ENCODE measurements at places on chromosomes 13 and 19.
A peak's percentile ranks its signal among the peaks of the same experiment; 100 is the strongest.

- peak; percentile 40 for DNase-seq
These were observed 19.6 kb downstream of the TMEM150B start for GRCh38 chr19:55305491-55305890.

GRCh38 chr19:31427857-31428256 is 78.6 kb upstream of the TSHZ3 start:
- DNase-seq: no peak

GRCh38 chr19:19948800-19949199 is 48.1 kb downstream of the ZNF93 start:
- DNase-seq: no peak

GRCh38 chr13:46329624-46330023 is 57.4 kb downstream of the RUBCNL start:
- DNase-seq: no peak

DNA sequence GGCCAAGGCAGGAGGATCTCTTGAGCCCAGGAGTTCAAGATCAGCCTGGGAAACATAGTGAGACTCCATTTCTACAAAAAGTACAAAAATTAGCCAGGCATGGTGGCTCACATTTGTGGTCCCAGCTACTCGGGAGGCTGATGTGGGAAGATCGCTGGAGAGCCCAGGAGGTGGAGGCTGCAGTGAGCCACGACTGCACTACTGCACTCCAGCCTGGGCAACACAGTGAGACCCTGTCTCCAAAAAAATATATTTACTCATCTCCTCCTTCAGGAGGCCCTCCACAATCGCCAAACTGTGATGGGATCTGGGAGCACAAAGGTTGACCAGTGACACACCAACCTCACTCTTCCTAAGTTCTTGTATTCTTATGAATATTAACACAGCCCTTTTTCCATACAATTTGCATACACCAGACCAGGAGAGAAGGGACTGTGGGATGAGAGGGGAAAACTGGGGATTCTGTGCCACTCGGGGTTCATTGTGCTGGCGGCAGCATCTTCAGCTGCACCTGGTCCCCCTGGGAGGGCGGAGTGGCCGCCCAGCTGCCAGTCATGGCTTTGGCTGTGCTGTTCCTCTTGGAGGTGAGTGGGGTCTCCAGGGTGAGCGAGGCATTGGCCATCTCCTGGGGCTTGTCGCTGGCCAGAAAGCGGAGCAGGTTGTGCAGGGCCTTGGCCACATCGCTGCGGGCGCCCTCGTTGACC is 5.8 kb upstream of the OPA3 start:
- DNase-seq: no peak

GRCh38 chr13:111656439-111656838 is 336.0 kb downstream of the TEX29 start:
- no peak for DNase-seq

DNA sequence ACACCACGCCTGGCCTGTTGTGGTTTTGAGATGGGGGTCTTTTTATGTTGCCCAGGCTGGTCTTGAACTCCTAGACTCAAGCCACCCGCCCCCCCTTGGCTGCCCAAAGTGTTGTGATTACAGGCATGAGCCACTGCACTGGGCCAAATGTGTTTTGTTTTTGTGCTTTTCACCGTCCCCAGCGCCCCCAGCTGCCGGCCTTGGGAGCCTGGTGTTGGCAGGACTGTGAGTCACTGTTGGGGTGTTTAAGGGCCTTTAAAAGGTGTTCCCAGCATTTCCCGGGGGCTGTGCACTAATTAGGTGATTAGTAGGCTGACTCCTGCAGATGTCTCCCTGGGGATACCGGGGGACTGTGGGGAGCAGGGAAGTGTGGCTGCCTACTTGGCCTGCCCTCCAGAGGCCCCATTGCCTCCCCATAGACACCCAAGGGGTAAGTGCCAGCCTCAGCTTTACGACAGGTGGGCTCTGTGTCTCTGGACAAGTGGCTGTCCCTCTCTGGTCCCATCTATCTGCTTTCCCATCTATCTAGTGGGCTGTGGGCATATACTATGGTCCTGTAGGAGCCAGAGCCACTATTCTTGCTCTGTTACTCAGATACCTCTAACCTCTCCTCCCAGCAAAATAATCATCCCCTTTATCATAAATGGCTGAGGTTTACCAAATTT is 11.8 kb upstream of the TLE5 start:
- no peak for DNase-seq

DNA sequence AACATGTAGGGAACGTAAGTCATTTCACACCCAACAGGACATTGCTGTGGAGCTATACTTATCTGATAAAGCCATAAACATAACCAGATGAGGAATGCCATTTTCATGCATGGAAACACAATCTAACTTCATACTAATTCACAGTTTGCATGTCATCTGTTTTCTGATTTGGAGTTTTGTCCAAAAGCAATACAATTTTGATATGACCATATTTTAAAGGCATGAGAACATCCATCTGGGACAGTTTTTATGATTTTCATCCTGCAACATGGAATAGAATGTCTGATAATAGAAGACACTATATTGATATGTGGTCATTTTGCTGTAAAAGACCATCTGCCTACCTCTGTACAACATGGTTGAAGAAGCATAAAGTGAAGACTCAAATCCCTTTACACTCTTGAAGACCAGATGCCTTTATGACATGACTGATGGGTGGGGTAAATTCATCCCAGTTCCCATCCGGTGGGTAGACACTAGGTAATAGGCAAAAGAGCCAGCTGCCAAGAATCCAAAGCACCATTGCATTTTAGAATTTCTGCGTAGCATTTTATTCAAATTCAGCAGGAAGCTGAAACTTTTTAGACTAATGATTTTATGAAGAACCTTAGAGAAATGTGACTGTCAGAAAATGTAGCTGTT is 309.8 kb downstream of the LMO7 start:
- DNase-seq: no peak

GRCh38 chr13:73335944-73336343 is 277.1 kb downstream of the KLF5 start:
- DNase-seq: no peak

DNA sequence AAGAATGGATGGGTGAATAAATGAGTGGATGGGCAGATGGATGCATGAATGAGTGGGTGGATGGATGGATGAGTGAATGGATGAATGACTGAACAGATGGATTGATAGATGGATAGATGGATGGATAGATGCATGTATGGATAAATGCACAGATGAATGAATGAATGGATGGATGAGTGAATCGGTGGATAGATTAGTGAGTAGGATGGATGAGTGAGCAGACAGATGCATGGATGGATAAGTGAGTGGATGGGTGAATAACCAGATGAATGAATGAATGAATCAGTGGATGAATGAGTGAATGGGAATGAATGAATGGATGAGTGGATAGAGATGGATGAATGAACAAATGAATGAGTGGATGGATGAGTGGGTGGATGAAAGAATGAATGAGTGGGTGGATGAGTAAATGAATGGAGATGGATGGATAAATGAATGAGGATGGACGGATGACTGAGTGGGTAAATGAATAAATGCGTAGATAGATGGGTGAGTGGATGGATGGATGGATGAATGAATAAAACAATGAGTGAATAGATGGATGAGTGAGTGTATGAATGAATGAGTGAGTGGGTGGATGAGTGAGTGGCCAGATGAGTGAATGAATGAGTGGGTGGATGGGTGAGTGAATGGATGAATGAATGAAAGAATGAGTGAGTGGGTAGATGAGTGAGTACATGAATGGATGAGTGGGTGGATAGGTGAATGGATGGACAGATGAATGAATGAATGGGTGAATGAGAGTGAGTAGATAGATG is 13.0 kb downstream of the GAS6 start:
- DNase-seq: peak; percentile 2

GRCh38 chr19:10033614-10034013 is 20.3 kb downstream of the RDH8 start:
- DNase-seq: no peak

- peak; percentile 79 for DNase-seq
These were observed 254.7 kb upstream of the SGCG start for GRCh38 chr13:22925881-22926747.

- DNase-seq: no peak
These were observed 156.2 kb downstream of the DNAJC3 start for GRCh38 chr13:95833126-95833525.

DNA sequence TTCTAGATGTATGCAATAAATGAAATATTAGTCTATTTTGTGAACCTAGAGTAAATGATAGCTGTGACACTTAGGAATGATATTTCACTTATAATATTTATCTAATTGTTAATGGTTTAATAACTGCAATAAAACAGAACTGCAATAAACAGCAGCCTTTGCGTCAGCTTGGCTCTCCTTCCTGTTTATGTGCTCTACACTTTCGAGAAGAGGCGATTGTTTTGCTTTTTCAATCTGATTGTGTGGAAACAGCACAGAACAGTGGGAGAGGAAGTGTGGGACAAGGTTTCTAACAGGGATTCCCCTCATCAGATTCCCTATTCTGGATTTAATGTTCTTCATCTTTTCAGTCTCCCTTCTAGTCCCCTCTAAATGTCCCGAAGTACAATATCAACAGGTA is 17.3 kb upstream of the TRPC4 start:
- no peak for DNase-seq

DNA sequence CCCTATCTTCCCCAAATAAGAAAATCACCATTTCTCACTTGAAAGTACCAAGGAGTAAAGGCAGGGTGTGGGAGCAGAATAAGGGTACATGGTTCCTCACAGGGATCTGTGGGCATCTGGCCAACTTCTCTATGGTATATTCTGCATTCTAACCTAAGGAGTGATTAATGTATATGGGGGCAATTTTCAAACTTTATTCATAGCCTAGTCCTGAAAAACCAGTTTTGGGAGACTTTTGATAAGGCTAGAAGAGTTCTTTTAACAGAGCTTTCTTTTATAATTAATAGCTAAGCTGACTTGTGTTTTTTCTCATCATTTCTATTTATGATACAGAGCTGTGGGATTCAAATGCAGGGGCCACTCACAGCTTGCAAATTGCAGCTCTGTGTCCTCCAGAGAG is 852 bp downstream of the SCEL start:
- DNase-seq: no peak

DNA sequence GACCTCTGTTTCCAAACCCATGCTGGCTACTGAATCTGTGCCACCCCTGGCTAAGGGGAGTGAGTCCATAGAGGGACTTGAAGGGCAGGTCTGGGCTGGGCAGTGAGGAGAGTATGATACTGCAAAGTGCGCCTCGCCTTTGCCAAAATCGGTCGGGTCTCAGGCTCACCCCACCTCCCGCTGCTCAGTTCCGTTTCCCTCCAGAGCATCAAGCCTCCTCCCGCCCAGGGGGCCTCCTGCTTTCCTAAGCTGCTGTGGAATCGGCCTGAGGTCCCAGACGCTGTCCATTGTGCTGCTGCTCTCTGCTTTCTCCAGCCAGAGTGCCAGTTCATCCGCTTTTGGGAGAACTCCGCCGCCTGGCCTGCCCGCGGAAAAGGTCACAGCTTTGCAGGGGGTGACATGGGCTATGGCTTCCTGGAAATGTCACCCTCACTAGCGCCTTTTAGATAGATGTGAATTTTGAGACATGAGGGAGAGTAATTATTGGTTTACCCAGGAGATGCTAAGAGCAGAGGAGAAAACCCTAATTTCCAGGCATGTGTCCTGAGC is 1418.4 kb downstream of the UQCRFS1 start:
- DNase-seq: no peak

DNA sequence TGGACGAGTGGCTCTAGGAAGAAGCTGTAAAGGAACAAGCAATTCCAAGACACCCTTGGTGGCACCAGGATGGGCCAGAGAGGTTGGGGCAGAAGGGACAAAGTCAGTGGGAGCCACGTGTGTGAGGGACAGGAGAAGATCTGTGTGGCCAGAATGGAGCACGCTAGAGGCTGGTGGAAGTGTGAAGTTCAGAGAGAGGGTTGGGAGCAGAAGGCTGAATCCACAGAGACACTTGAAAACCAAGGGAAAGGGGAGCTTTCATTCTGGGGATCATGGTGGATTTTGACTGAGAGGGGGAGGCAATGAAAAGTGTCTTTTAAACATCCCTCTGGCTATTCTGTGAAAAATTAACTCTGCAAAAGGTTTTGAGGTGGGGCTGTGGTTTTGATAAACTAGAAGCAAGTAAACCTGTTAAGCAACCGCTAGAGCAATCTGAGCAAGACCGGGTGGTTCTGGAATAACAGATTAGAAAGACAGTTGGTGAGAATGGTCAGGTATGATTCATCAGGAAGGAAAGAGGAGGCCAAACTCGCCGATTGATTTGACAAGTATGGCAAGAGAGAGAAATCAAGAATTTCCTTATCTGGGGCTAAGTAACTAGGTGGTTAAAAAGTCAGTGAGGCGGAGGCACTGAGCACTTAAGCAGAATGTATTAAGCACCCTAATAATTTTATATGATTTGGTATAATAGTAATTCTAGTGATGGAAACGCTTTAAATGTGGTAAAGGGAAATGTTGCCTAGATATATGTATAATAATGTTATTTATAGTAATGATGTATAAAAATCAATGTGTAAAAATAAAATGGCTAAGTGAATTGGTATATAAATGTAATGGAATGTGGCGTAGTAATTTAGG is 140.0 kb downstream of the MYO16 start:
- no peak for DNase-seq

DNA sequence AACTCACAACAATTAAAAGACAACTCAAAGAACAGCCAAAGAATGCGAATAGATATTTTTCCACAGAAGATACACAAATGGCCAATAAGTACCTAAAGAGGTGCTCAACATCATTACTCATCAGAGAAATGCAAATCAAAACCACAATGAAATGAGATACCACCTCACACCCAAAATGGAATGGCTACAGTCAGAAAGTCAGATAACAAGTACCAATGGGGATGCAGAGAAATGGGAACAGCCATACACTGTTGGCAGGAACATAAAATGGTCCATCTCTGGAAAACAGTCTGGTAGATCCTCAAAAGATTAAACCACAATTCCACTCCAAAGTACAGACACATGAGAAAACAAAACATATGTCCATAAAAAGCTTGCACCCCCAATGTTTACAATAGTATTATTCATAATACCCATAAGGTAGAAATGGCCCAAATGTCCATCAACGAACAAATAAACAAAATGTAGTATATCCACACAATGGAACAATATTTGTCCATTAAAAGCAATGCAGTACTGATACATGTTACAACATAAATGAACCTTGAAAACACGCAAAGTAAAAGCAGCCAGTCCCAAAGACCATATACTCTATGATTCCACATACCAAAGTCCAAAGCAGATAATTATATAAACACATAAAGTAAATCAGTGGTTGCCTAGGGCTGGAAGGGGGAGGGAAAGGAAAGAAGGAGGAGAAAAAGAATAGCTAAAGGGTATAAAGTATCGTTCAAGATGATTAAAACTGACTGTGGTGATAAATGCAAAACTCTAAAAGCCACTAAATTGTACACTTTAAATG is 19.6 kb downstream of the USP12 start:
- no peak for DNase-seq

DNA sequence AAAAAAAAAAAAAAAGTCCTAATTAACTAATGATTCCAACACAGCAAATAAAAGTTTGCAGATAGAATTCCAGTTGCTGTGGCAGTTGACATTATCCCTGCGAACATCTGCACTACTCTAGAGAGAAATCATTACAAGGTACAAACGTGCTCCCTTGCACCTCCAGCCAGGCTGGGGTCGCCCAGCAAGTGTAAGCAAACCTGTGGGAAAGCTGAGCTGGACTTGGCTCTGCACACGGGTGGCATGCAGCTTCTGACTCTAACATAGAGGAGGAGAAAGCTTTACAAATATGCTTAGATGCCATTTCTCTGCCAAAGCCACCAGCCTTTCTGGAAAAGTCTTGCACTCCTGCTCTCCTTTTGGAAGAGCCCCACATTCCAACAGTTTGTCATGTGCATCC is 103.3 kb downstream of the CRYL1 start:
- no peak for DNase-seq

GRCh38 chr19:29548483-29549085 is 22.8 kb downstream of the VSTM2B start:
- DNase-seq: no peak

GRCh38 chr19:17862711-17863519 is 3.2 kb downstream of the RPL18A start:
- no peak for DNase-seq

All from colonic mucosa (tissue), 4 donors.